ENCODE measurements at places on chromosomes 2 and 18.
A peak's percentile ranks its signal among the peaks of the same experiment; 100 is the strongest.

DNA sequence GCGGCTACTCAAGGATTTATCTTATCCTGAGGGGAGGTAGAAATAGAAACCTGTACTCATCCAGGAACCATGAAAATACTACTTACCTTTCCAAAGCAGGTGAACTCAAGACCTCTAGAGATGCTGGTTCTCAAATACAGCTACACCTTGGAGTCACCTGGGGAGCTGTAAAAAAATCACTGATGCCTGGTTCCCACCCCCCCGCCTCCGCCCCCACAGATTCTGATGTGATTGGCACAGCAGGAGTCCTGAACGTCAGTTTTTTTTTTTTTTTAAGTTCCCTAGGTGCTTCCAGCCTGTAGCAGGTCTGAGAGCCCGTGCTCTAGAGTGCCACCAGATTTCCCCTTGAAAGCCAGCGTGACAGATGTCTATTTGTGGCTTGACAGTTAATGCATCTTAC lies 113.6 kb downstream of the MRO start:
- DNase-seq, result no peak

DNA sequence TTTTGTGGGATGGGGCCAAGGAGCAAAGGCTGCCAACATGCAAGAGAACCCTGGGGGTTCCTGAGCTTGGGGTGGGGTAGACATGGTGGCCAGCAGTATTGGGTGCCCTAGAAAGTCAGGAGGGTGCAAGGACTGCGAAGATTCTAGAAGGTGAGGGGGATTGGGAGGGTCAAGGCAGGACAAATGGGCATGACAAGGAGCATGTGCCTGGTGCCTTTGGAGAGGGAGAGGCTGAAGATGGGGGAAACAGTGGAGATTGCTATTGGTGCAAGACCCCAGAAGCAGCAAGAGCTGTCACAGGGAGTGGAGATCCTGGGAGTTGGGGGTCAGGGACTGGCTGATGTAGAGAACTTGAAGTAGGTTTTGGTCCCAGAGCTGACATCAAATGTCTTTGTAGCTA lies 7.5 kb downstream of the B3GNT2 start:
- DNase-seq, result no peak

DNA sequence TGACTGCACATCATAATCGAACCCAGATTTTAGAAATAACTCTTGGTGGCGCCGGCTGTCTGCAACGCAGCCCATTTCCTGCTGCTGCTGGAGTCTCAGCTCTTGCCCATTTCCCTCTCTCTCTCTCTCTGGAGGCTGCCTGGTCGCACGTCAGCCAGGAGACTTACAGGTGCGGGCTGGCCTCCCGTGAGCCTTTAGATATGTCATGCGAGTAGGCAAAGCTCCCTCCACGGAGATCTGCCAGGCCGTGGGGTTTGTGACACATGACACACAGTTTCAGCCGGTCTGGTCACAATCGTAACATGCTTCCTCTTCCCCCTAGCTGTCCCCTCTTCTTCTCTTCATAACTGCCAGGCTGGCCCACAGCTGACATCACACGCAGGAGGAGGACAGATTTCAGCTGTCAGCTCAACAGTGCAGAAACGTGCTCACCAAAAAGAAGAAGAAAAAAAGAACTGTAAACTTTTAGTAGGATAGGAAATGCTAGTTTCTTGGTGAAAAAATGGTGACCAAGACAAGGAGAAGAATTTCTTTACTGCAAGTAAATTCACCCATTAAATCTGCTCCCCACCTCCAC lies 489.3 kb downstream of the ZNF516 start:
- DNase-seq, result no peak

- no peak for DNase-seq
Observed at GRCh38 chr2:105753380-105753779, 8.7 kb downstream of the NCK2 start.

GRCh38 chr2:10964052-10964790 lies 52.5 kb downstream of the KCNF1 start:
- DNase-seq, result no peak

DNA sequence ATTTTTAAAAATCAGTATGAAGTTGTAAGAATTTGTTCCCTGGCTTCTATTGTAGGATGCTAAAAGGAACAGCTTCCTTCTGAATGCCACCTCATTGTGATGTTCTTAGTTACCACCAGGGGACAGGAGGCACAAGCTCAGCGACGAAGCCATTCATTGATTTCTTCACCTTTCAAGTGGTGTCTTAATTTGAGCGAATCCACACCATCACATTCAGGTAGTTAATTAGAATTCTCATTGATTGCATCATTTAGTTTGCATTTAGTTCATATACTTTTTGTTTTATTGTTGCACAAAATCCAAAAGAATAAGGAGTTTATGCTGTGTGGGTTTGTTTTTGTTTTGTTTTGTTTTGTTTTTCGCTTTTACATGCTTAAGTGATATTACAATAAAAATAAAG lies 23.1 kb downstream of the CYP27C1 start:
- DNase-seq, result no peak

DNA sequence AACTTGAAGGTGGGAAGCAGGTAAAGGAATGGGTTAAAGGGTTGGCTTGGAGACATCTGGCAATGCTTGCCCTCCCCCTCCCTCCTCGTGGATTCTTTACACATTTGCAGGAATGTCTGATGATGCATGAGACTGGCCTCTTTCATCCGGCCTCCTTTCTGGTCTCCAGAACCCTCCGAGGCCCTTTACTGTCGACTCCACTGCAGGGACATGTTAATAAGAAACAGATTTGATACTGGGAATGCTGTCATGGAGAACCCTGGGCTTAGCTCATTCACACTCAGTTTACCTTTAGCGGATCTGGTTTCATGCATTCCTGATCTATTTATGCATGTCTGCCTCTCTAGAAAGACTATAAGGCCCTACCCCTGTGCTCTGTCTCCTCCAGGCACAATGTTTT lies 238.7 kb downstream of the TGIF1 start:
- no peak for DNase-seq

DNA sequence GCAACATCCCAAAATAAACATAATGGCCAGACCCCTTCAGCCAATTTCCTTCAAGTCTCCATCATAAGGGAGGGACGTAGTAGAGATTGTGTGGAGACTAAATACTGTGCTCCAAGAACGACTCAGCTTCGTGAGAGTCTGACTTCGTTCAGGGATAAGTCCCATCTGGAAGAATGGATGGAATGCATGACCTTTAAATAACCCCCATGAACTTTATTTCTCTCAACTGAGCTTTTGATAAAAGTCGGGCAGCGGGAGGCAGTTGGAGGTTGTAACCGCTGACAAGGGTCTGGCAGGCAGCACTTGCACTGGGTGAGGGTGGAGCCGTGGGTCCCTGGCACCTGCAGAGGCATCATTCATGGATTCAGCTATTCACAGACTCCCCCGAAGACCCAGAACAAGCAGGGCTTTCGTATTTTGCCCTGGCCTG lies 115.9 kb downstream of the ZFP36L2 start:
- peak; percentile 37 for DNase-seq

- no peak for DNase-seq
Observed at GRCh38 chr2:240153418-240153817, 13.0 kb upstream of the OTOS start.

DNA sequence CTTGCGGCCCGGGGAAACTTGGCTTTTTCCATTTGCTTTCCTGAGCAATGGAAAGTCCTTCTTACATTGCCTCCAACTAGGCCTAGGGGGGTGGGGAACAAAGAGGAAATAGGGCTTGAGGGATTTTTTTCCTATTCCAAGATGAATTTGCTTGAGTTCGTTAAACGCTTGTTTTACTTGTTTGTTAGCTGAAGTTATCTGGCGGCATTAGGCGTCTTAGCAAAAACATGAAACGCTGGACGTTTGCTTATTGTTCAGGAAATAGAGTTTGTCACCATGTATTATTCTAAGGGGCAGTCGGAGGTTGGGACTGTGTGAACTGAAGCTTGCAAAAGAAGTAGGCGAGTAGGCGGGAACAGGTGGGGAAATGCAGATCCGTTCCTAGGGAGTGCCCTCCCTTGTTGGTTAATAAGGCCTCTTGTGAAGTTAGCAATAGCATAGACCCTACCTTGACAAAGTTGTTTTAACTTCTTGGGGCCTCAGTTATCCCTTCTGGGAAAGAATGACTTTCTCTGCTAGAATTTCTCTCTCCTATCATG lies 1.9 kb downstream of the CABLES1 start:
- no peak for DNase-seq

DNA sequence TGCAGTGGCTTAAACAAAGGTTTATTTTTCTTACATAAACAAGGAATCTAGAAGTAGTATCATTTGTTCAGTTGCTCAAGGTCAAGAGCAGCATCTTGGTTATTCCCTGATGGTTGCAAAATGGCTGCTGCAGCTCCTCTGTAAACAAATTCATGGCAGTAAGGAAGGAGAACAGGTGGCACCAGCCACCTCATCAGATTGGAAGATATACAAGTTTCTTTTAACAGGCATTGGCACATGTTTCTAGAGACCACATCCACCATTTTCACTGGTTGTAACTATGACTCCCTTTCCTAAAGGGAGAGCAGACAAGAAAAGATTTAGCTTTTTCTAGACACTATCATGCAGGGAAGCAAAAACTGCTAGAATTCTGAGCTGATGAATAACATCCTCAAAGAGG lies 46.3 kb downstream of the PKDCC start:
- no peak for DNase-seq

GRCh38 chr2:12979066-12979465 lies 262.3 kb downstream of the TRIB2 start:
- DNase-seq, result no peak

DNA sequence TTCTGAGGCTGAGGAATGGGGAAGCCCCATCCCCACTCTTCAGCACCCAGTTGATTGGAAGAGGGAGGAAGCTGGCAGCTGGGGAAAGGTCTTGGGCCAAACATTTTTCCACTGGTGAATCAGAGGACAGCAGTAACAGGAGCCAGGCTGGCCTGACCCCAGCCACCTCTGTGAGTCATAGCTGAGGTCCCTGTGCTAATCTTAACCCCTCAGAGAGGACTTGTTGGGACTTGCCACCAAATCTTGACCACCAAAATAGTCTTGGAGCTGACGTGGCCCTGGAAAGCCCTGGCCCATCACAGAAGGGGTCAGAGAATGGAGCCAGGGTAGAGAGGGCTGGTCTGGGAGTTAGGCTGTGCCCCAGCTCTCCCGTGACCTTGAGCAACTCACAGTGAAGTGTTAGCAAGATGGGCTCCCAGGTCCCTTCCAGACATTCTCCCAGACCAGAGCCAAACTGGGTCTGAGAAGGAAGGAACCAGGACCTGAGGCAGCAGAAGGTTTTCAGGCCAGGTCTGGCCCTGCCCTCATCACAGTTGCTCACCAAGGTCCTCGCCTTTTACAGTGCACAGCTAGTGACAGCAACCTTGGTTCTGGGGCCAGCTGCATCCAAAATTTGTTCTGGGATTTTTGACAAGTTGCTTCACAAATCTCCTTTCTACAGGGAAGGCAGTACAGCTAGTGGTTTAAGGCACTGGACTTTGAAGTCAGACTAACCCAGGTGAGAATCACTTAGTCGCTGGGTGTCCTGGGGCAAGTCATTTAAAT lies 266.6 kb downstream of the CYP26B1 start:
- DNase-seq, result peak; percentile 61

DNA sequence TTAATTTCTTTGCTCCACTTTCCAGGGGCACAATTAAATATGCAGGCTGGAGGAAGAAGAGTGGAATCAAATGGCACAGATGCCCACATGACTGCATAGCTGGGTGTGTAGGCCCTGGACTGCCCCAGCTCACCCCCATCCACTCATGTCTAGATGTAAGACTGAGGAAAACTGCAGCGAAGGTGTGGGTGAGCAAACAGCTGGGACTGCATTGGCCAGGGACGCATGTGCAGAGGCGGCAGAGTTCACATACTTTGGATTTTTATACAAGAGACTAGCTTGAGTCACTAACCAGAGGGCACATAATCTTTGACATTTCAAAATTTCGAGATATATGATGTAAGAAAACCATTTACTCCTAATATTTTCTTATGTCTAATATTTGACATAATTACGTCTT lies 60.1 kb downstream of the SPIRE1 start:
- DNase-seq, result peak; percentile 15

- DNase-seq, result no peak
Observed at GRCh38 chr2:12709207-12709522, 7.6 kb upstream of the TRIB2 start.

GRCh38 chr2:64291181-64291580 lies 147.0 kb upstream of the PELI1 start:
- no peak for DNase-seq

DNA sequence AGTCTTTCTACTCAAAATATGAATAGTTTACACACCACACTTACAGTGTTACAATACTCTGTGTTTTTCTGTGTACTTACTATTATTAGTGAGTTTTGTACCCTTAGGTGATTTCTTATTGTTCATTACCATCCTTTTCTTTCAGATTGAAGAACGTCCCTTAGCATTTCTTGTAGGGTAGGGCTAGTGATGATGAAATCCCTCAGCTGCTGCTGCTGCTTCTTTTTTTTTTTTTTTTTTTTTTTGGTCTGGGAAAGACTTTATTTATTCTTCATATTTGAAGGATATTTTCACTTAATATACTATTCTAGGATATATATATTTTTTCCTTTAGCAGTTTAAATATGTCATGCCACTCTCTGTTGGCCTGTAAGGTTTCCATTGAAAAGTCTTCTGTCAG lies 29.0 kb upstream of the SERPINB2 start:
- no peak for DNase-seq

DNA sequence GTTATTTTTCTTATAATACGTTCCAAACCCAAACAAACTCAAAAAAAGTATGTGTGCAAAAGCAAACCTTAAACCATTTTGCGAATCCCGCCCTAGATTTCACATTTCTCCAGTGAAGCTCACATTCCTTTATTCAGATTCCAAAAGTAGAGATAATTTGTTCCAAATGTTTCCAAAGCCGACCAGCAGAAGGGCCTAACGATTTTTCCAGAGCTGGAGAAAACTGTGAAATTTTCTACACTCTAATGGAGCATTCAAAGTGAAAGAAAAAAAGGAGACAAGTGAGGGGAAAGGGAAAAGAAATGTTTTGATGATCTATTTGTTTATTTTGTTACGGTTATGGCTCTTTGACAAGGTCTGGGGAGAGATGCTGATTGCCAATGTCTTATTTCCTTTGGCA lies 286.5 kb upstream of the SLC14A2 start:
- no peak for DNase-seq

GRCh38 chr2:75290600-75291150 lies 91.4 kb upstream of the TACR1 start:
- DNase-seq, result no peak

- DNase-seq, result no peak
Observed at GRCh38 chr2:37321029-37321682, 3.5 kb downstream of the PRKD3 start.

- peak; percentile 28 for DNase-seq
Observed at GRCh38 chr2:208674919-208675318, 268.3 kb downstream of the PTH2R start.

- no peak for DNase-seq
Observed at GRCh38 chr2:82043867-82044266, 1739.3 kb upstream of the LRRTM1 start.

DNA sequence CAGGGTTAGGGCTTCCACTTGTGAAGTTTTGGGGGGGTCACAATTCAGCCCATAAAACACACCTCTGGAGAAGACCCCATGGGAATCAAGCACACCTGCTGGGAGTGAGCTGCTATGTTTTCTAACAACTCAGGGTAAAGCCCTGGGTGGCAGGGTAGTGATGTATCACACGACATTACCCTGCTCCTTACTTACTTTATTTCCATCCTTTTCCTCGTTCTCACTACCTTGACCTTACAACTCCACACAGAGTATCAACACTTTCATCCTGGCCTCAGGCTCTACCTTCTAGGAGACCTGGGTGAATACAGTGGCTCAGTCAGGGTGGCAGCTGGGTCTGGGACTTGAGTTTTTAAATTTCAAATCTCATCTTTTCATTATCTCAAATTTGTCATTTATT lies 290.3 kb downstream of the CYRIA start:
- DNase-seq, result no peak

GRCh38 chr18:48161911-48162698 lies 231.6 kb upstream of the SMAD2 start:
- DNase-seq, result no peak

All from heart right ventricle (tissue), 16 donors.